ENCODE measurements at places on chromosomes 3 and 15.

DNA sequence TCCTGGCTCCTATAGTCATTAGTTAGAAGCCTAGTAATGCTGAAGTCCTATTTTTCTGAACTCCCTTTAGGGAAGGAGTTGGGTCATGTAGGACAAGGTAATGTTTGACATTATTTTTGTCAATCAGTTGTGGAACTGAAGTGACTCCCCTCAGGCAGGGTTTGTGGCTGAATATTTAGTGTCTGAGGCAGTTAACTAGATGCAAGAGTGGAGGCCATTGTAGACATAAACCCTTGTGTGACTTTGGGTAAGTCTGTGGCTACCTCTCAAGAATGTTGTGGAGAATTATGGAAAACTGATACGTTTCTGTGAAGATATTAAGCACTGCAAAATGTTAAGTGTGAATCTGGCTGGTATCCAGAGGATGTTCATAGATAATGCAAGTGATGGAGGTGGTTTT is 125.2 kb upstream of the PHLDB2 start:
- no peak for DNase-seq

GRCh38 chr3:38519651-38520050 is 23.5 kb downstream of the EXOG start:
- no peak for DNase-seq

DNA sequence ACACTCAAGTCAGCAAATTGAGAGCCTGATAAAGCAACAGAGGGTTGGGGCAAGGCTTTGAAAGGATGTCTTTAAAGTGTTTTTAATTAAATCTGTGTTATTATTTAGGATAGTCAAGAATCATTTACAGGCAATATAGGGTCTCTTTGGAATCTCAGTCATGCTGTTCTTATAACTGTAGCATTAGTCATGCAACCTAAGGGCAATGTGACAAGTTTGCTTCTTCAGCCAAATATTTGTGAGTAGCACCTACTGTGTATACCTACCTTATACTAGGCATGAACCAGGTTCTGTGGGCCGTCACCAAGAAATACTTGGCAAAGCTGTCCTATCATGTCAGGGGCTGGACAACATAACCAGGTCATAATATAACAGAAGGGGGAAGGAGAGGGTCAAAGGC is 184.6 kb upstream of the TRIM42 start:
- DNase-seq: no peak

GRCh38 chr3:154540950-154541604 is 111.1 kb upstream of the GPR149 start:
- no peak for DNase-seq

- no peak for DNase-seq
These were observed 644.7 kb downstream of the OTOL1 start for GRCh38 chr3:162141272-162141791.

DNA sequence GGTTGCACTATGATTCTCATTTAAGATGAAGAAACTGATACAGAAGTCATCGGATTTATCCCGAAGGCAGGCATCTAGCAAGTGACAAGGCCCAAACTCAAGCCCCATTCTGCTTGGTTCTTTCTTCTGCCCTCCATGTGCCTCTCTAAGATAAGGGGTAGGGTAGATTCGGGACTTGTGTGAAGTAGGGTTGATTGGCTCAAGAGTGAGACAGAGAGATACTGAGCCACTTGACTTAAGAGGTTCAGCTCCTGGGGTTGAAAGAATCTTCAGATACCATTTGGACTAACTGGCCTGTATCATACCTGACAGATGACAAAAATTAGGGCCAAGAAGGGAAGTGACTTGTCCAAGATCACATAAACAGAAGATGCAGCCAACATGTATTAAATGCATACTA is 891 bp downstream of the RFT1 start:
- no peak for DNase-seq

- DNase-seq: peak; percentile 44
These were observed 657.5 kb downstream of the GRM7 start for GRCh38 chr3:7518456-7518855.

DNA sequence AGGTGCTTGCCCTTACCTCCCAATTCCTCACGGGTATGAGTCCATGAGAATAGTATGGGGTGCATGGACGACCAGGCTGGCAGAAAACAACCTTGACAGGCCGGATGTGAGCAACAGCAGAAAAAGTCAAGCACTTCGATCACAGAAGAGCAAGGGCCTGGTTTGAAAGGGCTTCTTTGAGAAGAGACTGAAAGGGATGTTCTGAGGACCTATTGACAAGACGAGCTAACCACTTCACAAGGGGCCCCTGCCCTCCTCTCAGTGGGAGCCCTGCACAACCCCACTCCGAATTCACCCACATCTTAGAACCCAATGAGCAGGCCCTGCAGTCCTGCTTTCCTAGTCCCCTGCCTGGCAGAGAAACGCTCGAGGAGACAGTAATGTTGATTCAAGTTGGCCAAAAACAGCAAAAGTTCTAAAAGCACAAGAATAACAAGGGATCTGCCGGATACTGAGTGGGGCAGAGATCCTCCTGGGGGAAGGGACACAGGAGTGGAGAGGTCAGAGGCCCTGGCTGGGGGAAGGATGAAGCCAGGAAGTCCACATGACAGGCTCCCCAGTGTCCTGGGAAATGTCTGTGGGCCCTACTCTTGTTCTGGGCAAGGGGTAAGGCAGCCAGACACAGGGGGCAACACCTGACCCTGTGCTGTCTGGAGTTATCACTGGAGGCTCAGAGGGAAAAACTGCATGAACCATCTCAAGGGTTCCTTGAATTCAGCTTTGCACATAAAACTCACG is 14.8 kb upstream of the CX3CR1 start:
- no peak for DNase-seq

GRCh38 chr3:102069211-102069662 is 219.9 kb downstream of the NFKBIZ start:
- DNase-seq: no peak
